Esophagus squamous epithelium (tissue), 5 donors: ENCODE measurements at places on chromosomes 5 and 9.

- no peak for DNase-seq
These were observed 44.9 kb upstream of the ADAMTSL1 start for GRCh38 chr9:18429070-18429469.

- no peak for DNase-seq
These were observed 947 bp upstream of the MARCHF3 start for GRCh38 chr5:127031147-127031862.

DNA sequence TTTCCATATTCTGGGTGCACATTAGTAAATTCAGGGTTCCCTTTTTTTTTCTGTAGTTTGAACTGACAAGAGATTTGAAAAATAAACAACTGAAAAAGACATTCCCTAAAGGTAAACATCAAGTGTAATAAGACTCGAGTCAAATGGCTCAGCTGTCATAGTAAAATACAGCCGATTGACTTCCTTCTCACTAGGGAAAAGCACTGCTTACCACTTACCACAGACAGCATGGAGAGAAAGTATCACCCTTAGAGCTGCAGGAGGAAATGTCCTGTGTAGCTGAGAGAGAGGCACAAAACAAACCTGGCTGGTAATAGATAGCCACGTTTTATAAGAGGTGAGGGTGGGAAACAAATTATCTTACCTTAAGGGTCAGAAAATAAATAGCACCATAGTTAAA lies 12.1 kb upstream of the DMAC1 start:
- no peak for DNase-seq

DNA sequence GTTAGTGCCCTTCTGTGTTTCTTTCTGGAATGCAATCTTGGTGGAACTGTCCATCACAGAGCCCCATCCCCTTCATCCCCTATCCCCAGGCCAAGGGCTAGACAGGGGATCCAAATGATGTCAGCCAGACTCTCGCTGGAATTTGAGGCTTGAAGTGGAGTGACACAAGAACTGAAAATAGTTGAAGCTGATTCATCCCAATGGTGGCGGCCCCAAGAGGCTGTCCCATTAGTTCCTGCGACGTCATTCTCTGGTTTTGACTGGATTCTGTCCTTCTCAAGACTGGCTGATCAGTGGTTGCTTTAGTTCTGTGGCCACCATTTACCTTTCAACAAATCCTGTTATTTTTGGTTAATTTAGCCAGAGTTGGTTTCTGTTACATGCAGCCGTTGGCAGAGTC lies 59.9 kb downstream of the SUB1 start:
- DNase-seq: no peak

DNA sequence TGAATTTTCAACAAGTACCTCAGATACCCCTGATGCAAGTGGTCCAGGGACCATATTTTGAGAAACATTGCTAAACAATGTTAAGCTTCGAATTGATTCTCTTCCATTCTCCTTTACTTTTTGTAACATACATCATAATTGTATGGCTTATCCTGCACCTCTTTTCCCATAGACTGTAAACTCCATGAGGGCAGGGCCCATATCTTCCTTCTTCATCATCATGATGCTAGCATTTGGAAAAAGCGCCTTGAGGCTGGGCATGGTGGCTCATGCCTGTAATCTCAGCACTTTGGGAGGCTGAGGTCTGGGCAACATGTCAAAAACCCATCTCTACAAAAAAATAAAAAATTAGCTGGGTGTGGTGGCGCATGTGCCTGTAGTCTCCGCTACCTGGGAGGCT lies 14.5 kb upstream of the DELE1 start:
- DNase-seq: no peak

- peak; percentile 42 for DNase-seq
These were observed 1.4 kb downstream of the ATOSB start for GRCh38 chr9:35114113-35114839.
